ENCODE measurements at places on chromosomes 6 and 20. TPM values are rescaled to one million over a fixed set of nuclear protein-coding genes. Genes with fewer than 3 reads are reported as not detected.

The SAMD3 gene
- total RNA-seq = 2.7 TPM

The HLA-DQA2 gene
- 7.0 TPM for total RNA-seq

The RING1 gene
- 41.4 TPM for total RNA-seq

The KHDRBS2 gene
- 6.1 TPM for total RNA-seq

The GTSF1L gene
- total RNA-seq = not detected

The ZNF391 gene
- 5.6 TPM for total RNA-seq

The PPP1R14C gene
- 13.6 TPM for total RNA-seq

The SNRNP48 gene
- 7.6 TPM for total RNA-seq

The XKR7 gene
- not detected for total RNA-seq

The BHLHE23 gene
- not detected for total RNA-seq

The FRK gene
- 8.5 TPM for total RNA-seq

The BMP7 gene
- 2.5 TPM for total RNA-seq

The BPIFB1 gene
- 0.23 TPM for total RNA-seq

The PRR18 gene
- 0.09 TPM for total RNA-seq

The KIF13A gene
- total RNA-seq = 49.3 TPM

The DLL1 gene
- 6.3 TPM for total RNA-seq

The KCNK5 gene
- 14.5 TPM for total RNA-seq

The PRICKLE4 gene
- 13.1 TPM for total RNA-seq

The C20orf141 gene
- total RNA-seq = not detected

The MOG gene
- total RNA-seq = not detected

The RAD21L1 gene
- not detected for total RNA-seq

The CYP39A1 gene
- 11.8 TPM for total RNA-seq

The SYCP2 gene
- total RNA-seq = 7.0 TPM

The SPATS1 gene
- total RNA-seq = not detected

The RCAN2 gene
- total RNA-seq = 35.8 TPM

The SERINC3 gene
- total RNA-seq = 123 TPM

Measured in left lung (tissue), 14 donors.